ENCODE measurements at places on chromosomes 5 and 9.

DNA sequence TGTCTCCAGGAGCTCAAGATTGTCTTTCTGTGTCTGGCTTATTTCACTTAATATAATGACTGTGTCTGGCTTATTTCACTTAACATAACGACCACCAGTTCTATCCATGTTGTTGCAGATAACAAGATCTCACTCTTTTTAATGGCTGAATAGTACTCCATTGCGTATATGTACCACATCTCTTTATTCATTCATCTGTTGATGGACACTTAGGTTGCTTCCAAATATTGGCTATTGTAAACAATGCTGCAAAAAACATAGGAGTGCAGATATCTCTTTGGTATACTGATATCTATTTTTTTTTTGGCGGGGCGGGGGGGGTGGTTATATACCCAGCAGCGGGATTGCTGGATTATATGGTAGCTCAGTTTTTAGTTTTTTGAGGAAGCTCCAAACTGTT is 45.5 kb downstream of the FER start:
- DNase-seq, result no peak

DNA sequence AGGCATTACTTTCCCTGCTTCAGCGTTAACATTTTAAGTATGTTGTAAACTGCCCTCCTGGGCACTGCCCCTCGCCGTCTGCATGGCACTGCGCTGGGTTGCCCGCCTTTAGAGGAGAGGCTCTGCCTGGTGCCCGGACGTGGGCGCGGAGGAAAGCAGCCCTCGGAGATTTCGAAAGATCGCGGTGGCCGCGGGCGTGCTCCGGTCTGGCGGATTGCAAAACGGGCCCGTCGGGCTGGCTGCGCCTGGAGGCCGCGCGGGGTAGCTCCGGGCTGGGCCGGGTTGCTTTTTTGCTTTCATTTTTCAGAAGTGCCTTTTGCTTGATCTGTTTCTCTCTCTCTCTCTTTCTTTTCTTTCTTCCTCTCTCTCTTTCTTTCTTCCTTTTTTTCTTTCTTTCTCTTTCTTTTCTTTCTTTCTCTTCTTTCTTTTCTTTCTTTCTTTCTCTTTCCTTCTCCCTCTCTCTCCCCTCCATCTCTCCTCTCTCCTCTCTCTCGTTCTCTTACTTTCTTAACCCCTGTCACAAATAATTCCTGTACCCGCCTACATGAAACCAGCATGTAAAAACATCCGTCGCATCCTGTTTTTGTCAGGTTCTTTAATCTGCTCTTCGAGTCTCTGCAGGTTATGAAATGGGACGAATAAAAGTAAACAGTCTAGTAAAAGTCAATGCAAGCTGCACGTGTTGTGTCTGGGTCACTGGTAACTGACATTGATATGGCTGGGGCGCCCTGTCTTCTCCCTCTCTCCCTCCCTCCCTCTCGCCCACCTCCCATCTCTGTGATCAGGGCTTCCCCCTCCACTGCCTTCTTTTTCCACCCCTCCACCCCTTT is 1.7 kb downstream of the FST start:
- no peak for DNase-seq

DNA sequence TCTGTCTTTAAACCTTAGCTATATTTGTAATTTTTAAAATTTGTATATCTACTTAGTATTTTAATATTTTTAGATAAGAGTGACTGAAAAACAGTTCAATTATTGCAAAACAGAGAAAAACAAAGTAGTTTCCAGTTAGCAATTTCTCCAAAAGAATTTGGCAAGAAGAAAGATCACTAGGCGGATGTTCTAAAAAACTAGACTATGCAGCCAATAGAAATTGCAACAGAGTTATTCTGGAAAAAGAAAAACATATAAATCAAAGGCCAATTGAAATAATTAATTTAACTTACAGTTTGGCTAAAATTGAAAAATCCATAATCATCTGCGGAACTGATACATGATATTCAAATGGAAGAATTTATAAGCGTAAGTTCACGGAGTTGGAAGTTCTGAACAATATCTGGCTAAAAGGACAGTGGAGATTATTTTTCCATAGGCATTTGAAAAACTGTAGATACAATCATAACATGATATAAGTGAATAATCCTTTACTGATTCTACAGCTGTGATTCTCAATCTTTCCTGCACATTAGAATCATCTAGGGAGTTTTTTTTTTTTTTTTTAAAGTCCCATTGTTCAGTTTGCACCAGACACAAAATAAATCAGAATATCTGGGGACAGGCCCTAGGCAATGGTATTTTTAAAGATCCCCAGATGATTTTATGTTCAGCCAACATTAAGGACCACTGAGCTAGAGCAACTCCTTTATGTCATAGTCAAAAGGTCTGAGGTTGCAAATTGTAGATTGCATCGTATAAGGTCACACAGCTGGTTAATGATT is 605.1 kb upstream of the DAB2 start:
- no peak for DNase-seq

DNA sequence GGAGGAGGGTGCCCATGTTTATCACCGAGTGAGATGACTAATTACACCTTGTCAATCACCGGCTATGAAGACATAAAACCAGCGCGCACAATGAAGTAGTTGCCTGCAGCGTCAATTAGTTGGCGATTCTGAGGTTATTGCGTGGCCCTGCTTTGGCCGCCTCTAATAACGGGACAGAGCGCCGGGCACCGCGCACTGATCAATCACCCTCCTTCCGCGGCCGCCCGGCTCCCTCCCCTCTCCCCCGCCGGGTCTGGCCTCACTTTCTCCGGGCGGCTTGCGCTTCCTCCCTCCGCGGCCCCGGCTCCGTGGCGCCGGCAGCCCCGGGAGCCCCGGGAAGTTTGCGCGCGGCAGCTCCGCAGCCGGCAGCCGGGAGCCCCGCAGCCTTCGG is 3.3 kb upstream of the LHX2 start:
- DNase-seq, result no peak

GRCh38 chr9:127985011-127985410 is 4.2 kb upstream of the EEIG1 start:
- DNase-seq, result no peak

- DNase-seq, result no peak
Observed at GRCh38 chr9:126386088-126386487, 59.5 kb downstream of the MVB12B start.

GRCh38 chr9:93051680-93052089 is 6.8 kb upstream of the SUSD3 start:
- no peak for DNase-seq

DNA sequence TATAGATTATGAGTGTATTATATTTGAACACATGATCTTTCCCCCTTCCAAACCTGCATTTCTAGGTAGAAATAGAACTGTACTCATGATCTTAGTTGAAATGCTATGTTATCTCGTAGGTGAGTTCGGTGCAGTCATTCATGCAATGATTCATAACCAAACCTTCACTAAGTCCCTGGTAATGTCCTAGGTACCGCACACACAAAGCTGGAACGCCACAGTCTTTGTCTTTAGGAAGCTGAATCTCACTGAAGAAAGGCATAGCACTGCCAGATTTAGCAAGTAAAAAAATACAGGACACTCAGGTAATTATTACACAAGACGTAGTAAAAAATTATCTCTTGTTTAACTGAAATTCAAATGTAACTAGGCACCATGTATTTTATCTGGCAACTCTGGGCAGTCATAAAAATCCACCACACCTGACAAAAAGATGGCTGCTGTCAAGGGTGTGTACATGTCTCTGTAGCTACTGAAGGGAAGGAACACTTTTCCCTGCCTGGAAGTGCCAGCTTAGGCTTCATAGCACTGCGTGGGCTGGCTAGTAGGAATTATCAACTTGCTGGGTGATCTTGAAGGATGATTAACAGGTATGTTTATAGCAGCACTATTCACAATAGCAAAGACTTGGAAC is 28.0 kb upstream of the TXN start:
- DNase-seq, result no peak

DNA sequence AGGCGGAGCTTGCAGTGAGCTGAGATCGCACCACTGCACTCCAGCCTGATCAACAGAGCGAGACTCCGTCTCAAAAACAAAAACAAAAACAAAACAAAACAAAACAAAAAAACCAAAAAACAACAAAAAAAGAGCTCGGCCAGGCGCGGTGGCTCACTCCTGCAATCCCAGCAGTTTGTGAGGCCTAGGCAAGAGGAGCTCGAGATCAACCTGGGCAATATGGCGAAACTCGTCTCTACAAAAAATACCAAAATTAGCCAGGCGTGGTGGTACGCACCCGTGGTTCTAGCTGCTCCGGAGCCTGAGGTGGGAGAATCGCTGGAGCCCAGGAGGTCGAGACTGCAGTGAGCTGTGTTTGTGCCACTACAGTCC is 20.2 kb downstream of the TRIM7 start:
- DNase-seq, result no peak

DNA sequence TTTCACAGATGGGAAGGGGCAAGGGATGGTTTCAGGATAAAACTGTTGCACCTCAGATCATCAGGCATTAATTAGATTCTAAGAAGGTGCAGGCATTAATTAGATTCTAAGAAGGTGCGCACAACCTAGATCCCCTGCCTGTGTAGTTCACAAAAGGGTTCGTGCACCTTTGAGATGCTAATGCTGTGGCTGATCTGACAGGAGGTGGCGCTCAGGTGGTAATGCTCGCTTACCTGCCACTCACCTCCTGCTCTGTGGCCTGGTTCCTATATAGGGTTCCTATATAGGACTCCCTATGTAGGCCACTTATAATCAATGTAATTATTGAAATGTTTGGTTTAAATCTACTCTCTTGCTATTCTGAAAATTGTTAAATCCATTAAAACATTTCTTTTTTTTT is 171.0 kb downstream of the MSX2 start:
- DNase-seq, result no peak

- no peak for DNase-seq
Observed at GRCh38 chr9:124555043-124555442, 47.8 kb upstream of the NR5A1 start.

DNA sequence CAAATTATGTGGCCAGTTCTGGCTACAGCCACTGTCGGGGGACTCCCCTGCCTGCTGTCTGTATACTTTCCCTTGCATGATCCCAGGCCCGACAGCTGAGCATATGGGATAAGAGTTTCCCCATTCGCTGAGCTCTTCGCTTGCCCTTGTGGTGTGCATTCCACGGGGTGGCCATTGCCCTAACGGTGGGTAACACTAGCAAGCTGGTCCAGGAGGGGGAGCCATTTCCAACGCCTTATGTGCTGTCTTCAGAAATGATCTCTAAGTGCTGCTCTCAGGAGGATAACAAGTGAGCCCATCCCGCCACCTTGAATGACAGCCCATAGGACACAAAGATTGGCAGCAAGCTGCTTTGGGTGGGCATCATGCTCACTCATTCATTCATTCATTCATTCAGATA is 190.9 kb downstream of the FSTL4 start:
- no peak for DNase-seq

- DNase-seq, result no peak
Observed at GRCh38 chr9:27528886-27529315, 713 bp downstream of the MOB3B start.

- DNase-seq, result no peak
Observed at GRCh38 chr5:173053041-173053440, 3.1 kb upstream of the CREBRF start.

- DNase-seq, result no peak
Observed at GRCh38 chr5:153699035-153699434, 208.6 kb downstream of the GRIA1 start.

DNA sequence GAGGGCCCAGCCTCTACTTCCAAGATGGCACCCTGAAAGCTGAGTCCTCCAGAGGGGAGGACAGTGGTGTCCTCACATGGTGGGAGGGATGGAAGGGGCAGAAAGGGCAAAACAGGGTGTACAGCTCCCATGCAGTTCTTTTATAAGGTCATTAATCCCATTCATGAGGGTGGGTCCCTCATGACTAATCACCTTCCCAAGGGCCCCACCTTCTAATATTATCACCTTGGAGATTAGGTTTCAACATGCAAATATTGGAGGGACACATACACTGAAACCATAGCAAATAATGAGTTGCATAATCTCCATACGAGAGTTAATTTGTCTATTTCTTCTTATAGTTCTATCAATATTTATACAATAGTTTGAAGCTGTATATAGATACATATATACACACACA is 5.8 kb upstream of the ZBTB43 start:
- no peak for DNase-seq

DNA sequence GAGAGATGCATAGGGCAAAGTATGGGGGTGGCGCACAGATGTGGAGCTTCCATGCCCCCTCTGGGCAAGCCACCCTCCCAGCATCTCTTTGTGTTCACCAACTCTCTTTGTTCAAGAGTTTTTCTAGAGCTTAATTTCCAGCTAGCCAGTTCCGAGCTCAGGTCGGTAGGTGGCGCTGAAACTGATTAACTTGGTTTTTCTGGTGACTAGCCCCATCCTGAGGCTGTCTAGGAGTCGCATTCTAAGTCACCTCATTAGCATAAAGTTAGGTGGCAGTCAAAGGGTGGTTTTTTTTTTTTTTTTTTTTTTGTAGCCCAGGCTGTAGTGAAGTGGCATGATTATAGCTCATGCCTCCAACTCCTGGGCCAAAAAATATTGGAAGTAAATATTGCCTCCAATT is 476.4 kb downstream of the KDM4C start:
- no peak for DNase-seq

GRCh38 chr9:133658442-133659431 is 22.6 kb downstream of the DBH start:
- DNase-seq, result no peak

- DNase-seq, result no peak
Observed at GRCh38 chr5:146745931-146746577, 132.5 kb downstream of the PPP2R2B start.

DNA sequence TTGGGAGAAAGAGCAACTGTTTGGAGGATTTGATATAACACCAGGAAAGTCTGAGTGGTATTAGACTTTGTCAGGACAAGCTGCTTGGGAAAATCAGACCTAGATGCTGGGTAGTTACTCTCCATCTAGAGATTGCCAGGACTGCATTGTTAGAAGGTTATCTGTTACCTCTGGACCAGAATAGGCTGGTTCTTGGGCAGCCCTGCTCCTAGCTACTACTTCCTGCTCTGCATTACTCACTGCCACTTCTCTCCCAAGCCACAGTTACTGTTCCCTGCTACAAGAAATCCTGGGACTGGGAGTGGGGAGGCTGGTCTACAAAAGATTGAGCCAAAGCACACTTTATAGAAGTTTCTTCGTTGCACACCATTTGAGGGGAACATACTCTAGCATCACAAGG is 95.5 kb upstream of the KCNN2 start:
- DNase-seq, result no peak

GRCh38 chr5:160637357-160638090 is 214.5 kb downstream of the ATP10B start:
- no peak for DNase-seq

DNA sequence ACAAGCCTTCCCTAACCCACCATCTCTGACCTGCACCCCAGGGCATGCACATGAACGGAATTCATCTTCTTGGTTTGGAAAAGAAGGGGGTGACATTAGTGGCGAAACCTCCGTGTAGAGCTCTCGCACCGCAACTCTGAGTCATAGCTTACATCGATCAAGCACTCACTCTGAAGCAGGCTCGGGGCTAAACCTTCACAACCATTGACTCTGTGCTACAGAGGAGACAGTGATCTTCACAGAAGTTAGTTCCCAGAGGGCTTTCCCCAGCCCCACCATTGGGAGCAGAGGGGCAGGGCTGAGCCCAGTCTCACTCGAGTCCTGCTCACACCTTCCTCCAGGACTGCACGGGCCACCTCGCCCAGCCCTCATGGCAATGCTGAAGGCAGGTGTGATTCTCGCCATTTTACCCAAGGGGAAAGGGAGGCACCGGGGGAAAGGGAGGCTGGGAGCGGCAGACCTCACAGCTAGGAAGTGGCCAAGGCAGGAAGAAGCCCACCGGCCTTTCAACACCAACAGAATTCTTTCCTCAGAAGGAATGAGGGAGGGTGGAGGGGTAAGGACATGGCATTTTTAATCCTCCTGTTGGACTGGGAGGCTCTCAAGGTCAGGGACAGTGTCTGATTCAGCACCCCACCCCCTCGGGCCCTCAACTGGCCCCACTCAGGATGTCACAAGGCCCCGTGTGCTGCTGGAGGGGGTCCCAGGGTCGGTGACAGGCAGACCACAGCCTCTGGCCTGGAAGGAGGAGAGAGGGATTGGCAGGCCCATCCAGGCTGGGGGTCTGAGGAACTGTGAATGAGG is 25.9 kb upstream of the IL17B start:
- DNase-seq, result no peak

Data from Panc1 (cell line).